ENCODE measurements at places on chromosomes 7 and 10. TPM values are rescaled to one million over a fixed set of nuclear protein-coding genes. Genes with fewer than 3 reads are reported as not detected.

DNA sequence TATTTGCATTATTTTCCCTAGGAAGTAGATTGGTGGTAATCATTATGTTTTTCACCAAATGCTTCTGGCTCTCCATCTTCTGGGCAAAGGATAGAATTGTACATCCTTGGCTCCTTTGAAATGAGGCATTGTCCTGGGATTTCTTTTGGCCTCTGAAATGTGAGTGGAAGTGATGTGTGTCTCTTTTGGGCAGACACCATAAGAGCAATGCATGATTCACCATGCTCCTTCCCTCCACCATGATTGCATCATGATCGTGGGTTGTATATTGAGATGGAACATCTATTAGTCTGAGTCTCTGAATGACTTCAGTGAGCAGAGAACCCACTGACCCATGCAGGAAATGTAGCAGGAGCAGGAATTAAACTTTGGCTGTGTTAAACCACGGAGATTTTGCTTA, 49.2 kb downstream of the ADRA2A start:
- no peak for DNase-seq

DNA sequence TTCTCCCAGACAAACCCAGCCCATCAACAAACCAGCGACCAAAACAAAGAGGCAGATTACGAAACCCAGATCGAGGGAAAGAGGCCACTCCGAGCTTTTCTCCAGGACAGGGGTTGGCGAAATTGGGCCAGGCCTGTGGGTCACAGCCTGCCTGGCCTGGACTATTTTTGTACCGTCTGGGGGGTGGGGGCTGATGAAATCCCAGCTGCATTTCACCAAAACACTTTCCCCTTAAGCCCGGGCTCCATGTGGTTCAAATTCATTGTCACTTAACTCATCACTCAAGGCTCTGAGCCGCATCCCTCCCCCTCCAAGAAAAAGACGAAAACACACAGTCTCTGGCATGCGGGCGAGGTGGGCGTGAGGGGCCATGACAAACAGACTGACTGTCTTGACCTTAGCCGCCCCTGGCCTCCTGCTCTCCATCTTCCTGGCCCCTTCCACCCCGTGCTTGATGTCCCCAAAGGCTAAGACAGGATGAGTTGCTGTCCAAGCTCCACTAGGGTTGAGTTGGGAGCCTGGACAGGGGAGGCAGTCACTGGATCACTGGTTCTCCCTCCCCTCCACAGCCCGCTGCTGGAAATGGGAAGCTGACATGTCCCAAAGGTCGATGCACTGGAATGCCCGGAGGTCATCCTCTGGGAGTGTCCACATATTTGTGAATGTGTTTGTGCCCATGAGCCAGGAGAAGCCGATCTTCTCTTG, 19.2 kb downstream of the TMEM270 start:
- DNase-seq, result peak; percentile 78

- no peak for DNase-seq
Observed at GRCh38 chr10:759898-760477, 70.5 kb upstream of the DIP2C start.

GRCh38 chr7:140672382-140673062, at the start of gene ADCK2:
Gene ADCK2 (plus strand): TSS chr7:140672945. CDS start chr7:140673331, 386 bp downstream.
- peak; percentile 44 for DNase-seq

DNA sequence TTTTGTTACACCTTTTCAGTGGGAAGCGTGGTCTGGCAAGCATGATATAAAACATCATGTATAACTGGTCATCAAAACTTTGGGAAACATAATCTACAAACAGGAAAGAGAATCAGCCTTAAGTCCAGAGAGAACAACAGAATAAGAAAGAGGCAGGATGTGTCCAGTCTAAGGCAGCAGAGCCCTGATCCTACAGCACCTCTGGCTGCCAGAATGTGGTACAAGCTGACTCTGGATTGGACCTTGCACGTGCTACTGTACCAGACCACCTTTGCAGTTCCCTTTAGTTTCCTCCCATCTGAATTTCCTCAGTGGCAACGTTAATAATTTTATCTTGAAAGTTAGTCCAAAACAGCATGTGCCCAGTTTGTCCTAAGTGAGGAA, 824.6 kb upstream of the IGFBP3 start:
- peak; percentile 39 for DNase-seq

GRCh38 chr10:72242675-72243074, 26.6 kb upstream of the ASCC1 start:
- DNase-seq, result peak; percentile 87

- no peak for DNase-seq
Observed at GRCh38 chr10:114002422-114002821, 41.2 kb upstream of the ADRB1 start.

- no peak for DNase-seq
Observed at GRCh38 chr10:114631090-114631665, 26.9 kb downstream of the ABLIM1 start.

DNA sequence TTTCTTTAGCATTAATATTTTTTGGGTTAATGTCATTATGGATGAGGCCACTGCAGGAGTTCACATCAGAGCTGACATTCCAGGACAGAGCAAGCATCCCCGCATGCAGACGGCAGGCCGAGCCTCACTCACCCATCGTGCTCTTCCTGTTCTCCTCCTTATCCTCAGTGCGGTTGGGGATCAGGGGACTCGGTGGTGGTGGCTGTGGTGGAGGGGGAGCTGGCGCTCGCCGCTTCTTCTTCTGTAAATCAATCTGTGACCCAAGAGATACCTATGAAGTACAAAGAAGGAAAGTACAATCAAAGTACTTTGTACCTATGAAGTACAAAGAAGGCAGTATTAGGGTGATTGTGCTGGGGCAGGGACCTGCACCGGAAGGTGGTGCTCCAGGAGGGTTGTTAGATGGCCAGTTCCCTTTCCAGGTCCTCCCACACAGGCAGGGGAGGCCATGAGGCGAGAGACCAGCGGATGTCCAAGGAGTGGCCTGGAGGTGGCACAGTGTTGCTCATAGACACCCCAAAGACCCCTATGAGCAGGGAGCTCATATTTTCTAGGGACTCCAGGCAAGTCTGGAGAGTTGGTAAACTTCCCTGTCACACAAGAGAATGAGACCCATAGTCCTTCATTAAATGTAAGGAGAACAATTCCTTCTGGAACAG, 231.4 kb downstream of the COBL start:
- no peak for DNase-seq

Gene LRRD1
- 0.63 TPM for total RNA-seq

Gene LLCFC1
- not detected for total RNA-seq

Gene NXPH1
- total RNA-seq, result 0.17 TPM

Gene RADIL
- 9.3 TPM for total RNA-seq
